ENCODE measurements at places on chromosomes 16 and 17. TPM values are rescaled to one million over a fixed set of nuclear protein-coding genes. Genes with fewer than 3 reads are reported as not detected.

CACNA1H gene
- polyA plus RNA-seq = 3.5 TPM

ZDHHC7 gene
- polyA plus RNA-seq = 13.1 TPM

FGF11 gene
- polyA plus RNA-seq = 13.3 TPM

TMEM235 gene
- not detected for polyA plus RNA-seq

PEMT gene
- polyA plus RNA-seq = 55.2 TPM

KRTAP4-6 gene
- polyA plus RNA-seq = not detected

SMIM22 gene
- 1.3 TPM for polyA plus RNA-seq

ZPBP2 gene
- 0.28 TPM for polyA plus RNA-seq

ADORA2B gene
- polyA plus RNA-seq = 2.7 TPM

SPNS2 gene
- polyA plus RNA-seq = 1.4 TPM

KRTAP1-1 gene
- not detected for polyA plus RNA-seq

SPAG5 gene
- polyA plus RNA-seq = 104 TPM

AATK gene
- 1.3 TPM for polyA plus RNA-seq

AOC2 gene
- 2.0 TPM for polyA plus RNA-seq

CD300LG gene
- not detected for polyA plus RNA-seq

CNGB1 gene
- polyA plus RNA-seq = not detected

ASPHD1 gene
- polyA plus RNA-seq = 12.4 TPM

CAPNS2 gene
- polyA plus RNA-seq = not detected

OR4D1 gene
- 0.50 TPM for polyA plus RNA-seq

GINS2 gene
- polyA plus RNA-seq = 44.4 TPM

CD68 gene
- polyA plus RNA-seq = not detected

ZFPM1 gene
- polyA plus RNA-seq = 0.61 TPM

CDH8 gene
- 7.1 TPM for polyA plus RNA-seq

TMC5 gene
- 4.8 TPM for polyA plus RNA-seq

TSC2 gene
- 36.3 TPM for polyA plus RNA-seq

UTS2R gene
- polyA plus RNA-seq = not detected

TEDC2 gene
- 50.6 TPM for polyA plus RNA-seq

CSNK1D gene
- polyA plus RNA-seq = 43.5 TPM

DLX3 gene
- 0.19 TPM for polyA plus RNA-seq

CTF1 gene
- 0.24 TPM for polyA plus RNA-seq

KRT12 gene
- polyA plus RNA-seq = not detected

PIPOX gene
- 22.6 TPM for polyA plus RNA-seq

FBXL16 gene
- polyA plus RNA-seq = 8.9 TPM

ATP1B2 gene
- 35.3 TPM for polyA plus RNA-seq

MAPT gene
- polyA plus RNA-seq = 2.8 TPM

ABCC6 gene
- 2.8 TPM for polyA plus RNA-seq

CDH16 gene
- not detected for polyA plus RNA-seq

OR1A1 gene
- polyA plus RNA-seq = not detected

CLDN7 gene
- polyA plus RNA-seq = 46.1 TPM

CCDC43 gene
- polyA plus RNA-seq = 55.3 TPM

NT5C3B gene
- 58.2 TPM for polyA plus RNA-seq

GNAO1 gene
- 7.5 TPM for polyA plus RNA-seq

Data from GM23338 (cell line).